ENCODE measurements at places on chromosomes 5 and 9.

DNA sequence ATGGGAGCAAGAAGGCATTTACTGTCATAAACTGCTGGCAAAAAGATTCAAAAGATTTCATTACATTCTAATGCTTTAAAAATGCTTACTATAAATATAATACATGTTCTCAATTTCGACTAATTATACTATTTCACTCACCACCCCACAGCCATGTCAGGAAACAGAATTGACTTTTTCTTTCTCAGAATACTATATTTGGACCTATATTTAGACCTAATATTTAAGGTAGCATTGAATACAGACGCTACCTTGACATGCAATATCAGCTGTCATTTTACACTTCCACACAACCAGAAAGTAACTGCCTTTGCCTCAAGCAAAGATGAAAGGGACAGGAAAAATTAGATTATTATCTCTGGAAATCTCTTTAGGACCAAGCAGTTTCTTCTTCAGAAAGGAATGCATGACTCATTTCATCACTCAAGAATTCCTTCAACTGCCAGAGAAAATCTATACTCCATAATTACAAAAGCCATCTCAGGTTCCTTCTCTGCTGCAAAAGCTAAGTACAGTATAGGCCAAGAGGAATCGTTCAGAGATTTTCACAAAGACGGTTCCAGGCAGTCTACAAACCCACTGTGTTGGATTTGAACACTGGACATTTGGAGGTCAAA, 11.8 kb upstream of the UBE2QL1 start:
- no peak for DNase-seq

DNA sequence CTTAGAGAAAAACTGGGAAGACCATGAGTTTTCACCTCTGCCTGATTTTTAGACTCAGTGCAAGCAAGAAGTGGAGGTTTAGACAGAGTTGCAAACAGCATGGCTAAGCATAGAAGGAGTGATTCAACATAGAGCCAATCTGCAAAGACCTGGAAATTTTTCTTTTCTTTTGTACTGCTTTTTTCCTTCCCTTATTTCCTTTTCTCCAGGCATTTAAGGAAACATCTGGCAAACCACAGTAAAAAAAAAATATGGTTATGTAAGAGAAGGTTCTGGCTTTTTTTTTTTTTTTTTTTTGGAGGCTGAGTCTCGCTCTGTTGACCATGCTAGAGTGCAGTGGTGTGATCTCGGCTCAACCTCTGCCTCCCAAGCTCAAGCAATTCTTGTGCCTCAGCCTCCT, 16.6 kb upstream of the DCAF12 start:
- no peak for DNase-seq

- DNase-seq = no peak
Observed at GRCh38 chr5:75664979-75665378, 52.3 kb downstream of the POC5 start.

GRCh38 chr5:137714946-137715345, 20.9 kb downstream of the KLHL3 start:
- DNase-seq = no peak

- peak; percentile 76 for DNase-seq
Observed at GRCh38 chr5:135551593-135552447, 16.1 kb upstream of the NEUROG1 start.

- no peak for DNase-seq
Observed at GRCh38 chr5:154729613-154730012, 25.6 kb upstream of the LARP1 start.

- DNase-seq = no peak
Observed at GRCh38 chr9:123036893-123037545, 3.6 kb downstream of the GPR21 start.

DNA sequence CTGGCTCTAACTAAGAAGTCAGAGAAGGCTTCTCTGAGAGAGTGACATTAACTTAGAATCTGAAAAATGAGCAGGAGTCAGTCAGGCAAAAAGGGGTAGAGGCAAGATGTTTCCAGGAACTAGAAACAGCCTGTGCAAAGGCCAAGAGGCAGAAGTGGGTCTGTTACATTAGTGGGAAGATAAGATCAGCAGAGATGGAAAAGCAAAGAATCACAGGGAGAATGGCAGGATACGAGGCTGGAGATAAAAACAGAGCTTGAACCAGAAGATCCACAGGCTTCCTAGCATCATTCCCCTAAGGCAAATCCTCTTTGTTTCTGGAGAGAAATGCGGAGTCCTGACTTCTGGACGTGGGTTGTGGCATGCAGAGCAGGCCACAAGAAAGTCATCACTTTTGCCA, 27.4 kb downstream of the ASTN2 start:
- DNase-seq = no peak

GRCh38 chr9:124852829-124853531, at the start of gene WDR38:
Gene WDR38, plus strand, starts transcription at chr9:124853460. Its CDS starts 72 bp downstream, at chr9:124853532.
- DNase-seq = peak; percentile 93

DNA sequence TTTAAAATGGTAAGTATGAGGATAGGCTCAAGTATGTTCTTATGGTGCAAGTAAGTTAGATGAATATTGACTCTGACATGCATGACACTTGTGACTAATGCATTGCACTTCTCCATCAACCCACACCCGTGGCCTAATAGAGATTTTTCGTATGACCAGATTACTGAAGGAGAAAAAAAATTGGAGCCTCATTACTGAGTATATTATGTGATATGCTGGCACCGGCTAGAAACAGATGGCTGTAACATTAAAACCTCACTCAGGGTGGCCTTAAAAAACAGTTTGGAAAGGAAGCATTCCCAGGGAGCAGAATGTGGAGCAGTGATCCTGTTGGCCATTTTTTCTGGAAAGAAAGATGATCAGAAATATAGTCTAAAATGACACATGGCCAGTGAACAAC, 766.4 kb downstream of the PRELID2 start:
- no peak for DNase-seq

- no peak for DNase-seq
Observed at GRCh38 chr5:514101-514485, 10.2 kb downstream of the SLC9A3 start.

DNA sequence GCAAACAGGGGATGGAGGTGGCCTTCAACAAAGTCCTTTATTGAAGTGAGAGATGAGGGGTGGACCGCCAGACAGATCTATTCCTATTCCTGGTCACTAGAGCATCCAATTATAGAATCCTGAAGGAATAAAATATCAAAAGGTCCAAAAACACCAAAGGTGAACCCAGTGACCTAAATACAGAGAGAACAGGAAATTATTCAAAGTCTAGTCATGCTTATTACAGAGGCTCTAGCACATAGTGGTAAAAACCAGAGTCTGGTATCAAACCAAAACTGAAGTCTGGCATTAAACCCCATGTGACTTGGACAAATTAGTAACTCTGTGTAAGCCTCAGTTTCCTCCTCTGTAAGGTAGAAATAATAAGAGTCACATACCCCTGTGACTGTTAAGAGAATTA, 100.5 kb upstream of the SNX2 start:
- no peak for DNase-seq

Data from hepatic stellate cell (primary cell).